H4 (cell line): ENCODE measurements at places on chromosomes 4 and X. TPM values are rescaled to one million over a fixed set of nuclear protein-coding genes. Genes with fewer than 3 reads are reported as not detected.
A peak's percentile ranks its signal among the peaks of the same experiment; 100 is the strongest.

The IL3RA gene
- total RNA-seq: 0.72 and 1.1 TPM in 2 replicates

The SMIM10L2A gene
- 0.04 and 0.25 TPM in 2 replicates for total RNA-seq

DNA sequence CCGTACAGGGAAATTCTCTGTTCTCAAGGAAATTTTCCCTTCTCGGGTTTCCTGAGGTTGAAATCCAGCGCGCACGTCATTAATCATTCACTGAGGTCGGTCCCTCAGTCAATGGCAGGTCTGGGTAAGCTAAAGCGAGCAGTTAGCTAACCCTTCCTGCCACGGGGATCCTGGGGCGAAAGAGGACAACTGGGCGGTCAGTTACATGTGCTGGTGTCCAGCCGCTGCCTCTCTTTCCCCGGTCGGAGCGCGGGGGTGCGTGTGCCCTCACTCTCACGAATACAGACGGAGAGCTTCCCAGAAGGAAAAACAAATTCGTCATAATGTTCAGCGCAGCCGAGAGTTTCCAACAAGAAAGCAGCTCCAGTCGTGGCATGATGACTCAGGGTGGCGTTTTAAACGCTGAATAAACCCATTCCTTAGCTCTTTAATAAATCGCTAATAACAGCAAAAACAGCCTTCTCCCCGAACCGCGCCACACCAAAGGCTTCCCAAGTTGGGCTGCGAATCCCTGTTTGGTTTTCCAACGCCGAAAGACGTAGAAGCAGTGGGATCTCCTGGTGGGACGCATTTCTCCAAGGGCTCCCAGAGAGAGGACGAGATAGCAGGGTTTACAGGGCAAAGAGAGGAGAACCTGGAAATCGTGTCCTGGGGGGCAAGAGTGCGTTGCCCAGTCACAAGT lies 752 bp upstream of the FGF5 start:
- DNase-seq: peak; percentile 15

GRCh38 chrX:17788439-17788838 lies 51.1 kb downstream of the SCML1 start:
- peak; percentile 23 for DNase-seq

DNA sequence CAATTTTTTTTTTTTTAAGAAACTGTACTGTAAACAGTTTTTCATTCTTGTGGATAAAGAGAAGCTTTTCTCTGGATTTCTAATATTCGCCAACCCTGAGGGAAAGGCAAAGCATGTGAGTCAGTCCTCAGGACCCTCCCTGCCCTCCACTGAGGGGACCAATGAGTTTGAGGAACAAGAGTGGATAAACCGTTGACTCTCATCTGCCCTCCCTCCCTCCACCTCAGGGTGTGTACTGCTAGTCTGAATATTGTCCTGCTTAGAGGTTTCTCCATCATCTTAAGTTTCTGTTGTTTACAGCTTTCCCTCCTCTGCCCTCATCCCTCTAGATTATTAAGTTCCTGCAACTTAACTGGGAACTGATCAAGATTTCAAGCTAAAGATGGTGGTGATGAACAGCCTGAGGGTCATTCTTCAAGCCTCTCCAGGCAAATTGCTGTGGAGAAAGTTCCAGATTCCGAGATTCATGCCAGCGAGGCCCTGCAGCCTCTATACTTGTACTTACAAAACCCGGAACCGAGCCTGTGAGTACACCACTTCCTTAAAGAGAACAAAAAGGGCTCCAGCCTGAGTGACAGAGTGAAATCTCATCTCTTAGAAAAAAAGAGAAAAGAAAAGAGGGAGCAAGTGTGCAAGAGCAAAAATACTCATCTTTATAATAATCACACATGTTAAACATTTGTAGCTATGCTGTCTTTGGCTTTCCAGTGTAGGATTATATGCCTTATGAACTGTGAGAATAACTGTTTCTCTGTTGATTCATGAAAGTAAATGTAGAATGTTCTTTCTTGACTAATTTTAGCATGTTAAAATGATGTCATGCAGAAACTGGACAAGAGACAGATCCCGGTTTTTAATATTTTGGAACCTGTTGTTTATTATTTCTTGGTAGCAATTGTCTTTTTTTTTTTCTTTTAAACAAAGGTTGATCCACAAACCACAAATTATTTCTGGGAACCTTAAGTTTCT lies 11.9 kb downstream of the CA5B start:
- peak; percentile 7 for DNase-seq

DNA sequence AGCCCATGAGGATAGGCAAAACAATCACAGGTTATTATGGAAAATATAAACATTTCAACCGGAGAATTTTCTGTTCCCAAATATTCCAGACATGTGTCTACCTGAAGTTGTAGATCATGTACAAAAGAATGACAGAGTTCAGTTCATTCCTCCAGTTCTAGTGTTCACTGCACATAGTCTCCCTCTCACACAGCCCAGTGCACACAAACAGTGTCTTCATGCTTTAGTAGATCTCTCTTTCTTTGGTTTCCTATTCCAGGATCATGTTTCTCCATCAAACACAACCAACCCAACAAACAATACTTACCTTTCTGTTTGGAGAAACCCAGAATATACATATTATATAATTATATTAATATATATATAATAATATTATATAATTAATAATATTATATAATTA lies 671.9 kb downstream of the TRIML1 start:
- no peak for DNase-seq

DNA sequence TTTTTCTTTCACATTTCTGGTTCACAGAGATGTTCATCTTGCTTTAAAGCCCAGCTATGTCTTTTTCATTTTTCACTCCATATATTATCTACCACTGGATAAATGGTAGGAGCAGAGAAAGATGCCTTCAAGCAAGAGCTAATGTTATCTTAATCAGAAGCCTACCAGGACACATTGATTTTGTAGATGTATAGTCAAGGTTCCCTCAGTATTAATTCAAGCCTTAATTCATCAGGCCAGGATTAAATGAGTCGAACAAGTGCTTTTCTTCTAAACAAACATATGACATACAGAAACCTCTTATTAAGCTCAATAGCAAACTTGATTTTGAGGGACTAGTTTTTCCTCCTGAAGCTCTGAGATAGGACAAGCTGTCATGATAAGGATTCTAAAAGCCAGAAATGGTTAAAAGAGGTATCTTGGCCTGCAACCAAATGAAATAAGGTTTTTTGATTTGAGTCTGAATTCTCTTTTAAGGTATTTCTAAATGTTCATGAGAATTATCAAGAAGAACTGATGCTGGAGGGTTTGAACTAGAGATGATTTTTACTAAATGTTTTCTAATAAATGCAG lies 81.7 kb upstream of the FTHL17 start:
- no peak for DNase-seq
